Stimulated activated CD8-positive, alpha-beta memory T cell treated with anti-CD3 and anti-CD28 coated beads, Interleukin-4, amount 100 ng/mL, for 4 hours (primary cell): ENCODE measurements at places on chromosomes 3 and 15.

GRCh38 chr15:29970402-29970695, 112.4 kb upstream of the GOLGA8J start:
- DNase-seq: no peak

DNA sequence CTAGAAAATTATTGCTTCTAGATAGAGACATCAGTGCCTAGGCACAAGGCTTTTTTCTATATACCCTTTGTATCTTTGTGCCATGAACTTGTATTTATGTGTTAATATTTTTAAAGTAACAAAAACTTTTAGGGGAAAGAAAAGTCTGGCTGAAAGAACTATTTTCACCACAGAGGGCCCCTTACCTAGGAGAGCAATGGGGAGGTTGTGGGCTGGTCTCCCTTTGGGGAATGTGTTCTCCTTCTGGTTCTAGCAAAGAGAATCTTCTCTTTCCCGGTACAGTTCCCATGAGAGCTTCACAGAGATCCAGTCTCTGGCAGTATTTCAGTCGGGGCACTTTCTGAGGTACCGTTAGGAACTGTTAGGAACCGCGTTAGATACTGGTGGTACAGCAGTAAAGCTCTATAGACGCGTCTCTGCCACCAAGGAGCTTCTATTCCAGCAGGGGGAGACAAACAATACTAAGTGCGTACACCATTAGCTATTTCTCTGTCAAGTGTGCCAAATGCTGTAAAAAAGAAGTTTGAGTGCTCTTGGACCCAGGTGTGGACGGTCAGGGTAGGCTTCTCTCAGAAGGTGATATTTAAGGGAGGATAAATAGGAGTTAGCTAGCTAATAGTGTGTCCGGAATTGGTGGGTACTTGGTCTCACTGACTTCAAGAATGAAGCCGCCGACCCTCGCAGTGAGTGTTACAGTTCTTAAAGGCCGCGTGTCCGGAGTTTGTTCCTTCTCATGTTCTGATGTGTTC, 4.6 kb upstream of the EPB42 start:
- no peak for DNase-seq

DNA sequence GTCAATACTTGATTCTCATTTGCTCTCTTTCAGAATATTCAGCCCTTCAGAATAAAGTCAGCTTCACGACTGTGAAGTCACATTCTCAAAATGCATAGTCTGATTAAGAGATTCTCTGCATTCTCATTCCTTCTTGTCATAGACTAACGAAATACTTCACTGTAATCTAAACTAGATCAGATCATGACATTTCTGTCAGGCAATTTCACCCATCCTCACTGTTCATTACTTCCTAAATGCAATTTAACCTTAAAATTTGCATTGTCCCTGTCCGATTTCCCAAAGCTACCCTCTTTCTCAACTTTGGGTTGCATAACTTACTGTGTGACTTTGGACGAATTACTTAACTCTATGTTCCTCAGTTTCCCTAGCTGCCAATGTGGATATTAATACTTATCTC, 6.2 kb downstream of the RPL22L1 start:
- DNase-seq: no peak

DNA sequence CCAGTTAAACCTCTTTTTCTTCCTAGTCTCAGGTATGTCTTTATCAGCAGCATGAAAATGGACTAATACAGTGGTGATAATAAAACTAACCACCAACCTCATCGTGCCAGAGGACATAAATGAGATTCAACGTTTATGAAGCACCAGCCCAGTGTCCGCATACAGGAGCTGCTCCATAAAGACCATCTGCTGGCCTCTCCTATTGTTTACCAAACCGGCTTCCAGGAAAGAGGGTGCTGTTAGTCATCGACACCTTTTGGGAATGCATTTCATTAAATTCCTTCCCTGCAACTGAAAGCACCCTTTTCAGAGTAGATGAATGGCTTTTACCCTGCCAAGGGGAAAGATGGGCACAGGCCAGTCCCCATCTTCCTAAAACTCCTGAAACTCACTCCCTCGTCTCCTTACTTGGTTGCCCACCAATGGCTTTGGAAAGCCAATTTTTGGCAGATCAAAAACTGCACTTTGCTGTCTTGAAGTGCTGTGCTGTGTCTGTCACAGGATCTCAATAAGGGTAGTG, 122.1 kb downstream of the AQP9 start:
- DNase-seq: no peak

DNA sequence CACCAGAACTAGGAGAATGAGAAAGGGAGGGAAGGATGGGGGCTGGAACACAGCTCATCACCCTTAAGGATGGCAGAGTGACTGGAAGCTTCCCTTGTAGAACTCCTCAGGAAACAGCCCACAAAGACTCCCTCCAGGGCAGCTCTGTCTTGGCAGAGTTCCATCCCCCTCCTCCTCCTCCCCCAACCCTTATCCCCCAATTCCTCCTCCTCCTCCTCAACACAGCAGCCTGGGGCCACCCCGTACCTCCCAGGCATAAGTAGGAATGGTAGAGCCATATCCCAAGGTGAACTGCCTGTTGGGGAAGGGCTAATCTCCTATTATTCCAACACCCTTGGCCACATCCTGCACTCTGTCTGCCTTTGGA, 38.8 kb downstream of the ADCY5 start:
- no peak for DNase-seq

DNA sequence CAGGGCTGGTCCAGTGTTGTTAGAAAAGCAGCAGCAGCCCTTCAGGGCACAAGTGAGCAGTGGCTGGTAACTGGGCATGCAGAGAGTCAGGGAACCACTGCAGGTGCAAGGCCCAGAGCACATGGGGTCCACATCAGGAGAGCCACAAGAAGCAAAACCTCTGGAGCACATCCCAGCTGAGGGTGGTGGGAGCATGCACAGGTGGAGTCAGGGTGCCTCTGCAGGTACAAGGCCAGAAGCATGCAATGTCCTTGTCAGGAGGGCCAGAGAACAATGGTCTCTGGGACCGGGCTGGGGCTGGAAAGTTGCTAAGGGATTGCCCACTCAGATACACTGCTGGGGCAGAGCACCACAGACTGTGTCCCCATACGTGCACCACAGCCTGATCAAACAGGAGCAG, 226.1 kb upstream of the UBE2E2 start:
- DNase-seq: no peak

- DNase-seq: no peak
Observed at GRCh38 chr3:144381607-144382006, 410.0 kb downstream of the DIPK2A start.

DNA sequence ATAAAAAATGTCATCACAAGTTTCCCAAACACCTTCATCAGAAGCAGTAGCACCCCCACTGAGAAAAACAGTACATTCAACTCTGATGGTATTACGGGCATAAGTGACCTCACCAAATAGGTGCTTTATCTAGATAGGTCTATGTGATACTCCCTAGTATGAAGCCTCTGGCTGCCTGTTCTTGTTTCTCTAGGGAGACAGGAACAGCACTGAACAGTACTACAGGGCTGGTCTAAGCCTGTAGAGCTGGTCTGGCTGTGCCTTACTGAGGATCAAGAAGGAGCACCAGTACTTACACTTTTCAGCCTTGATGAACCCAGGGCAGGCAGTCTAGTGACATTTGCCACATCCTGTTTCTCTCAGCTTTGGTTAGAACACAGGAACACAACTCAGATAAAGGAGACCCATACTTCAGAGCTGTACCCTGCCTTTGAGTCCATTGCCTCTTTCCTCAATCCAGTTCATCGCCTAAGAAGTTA, 35.9 kb downstream of the OXNAD1 start:
- no peak for DNase-seq

DNA sequence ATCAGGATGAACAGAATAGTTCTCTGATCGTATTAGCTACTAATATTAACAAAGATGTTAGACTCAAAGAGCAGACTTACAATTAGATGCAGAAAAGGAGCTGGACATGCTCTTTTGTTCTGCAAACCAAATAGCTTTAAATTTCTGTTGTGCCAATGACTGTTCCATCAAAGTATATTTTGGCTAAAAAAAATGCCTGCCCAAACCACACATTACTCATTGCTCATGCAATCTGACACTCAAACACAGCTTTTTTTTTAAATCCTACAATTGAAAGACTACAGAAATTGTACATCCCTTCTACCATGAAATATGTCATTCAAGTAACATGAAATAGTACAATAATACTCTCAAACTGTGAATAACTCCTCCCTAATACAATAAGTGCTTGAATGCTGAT, 48.6 kb downstream of the SHOX2 start:
- DNase-seq: no peak

DNA sequence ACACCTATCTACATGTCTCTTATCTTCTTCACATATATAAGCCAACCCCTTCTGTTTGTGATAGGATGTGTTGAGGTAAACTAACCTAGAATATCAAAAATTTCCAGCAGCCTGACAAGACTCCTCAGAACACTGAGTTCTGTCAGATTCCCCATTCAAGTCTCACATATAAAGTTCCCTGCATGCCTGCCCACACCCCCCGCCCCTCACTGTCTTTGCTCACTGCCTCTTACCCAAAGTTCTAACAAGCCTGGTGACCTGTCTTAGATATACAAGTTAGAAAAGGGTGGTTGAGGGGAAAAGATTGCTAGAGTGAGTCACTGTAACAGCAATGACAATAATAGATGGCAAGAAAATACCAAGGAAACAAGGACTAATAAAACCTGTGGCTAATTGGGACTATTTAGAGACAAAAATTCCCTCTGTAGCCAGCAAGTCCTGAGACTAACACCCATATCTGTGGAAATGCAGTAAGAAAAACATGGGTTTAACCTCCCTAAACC, 40.1 kb downstream of the FBXO22 start:
- no peak for DNase-seq

DNA sequence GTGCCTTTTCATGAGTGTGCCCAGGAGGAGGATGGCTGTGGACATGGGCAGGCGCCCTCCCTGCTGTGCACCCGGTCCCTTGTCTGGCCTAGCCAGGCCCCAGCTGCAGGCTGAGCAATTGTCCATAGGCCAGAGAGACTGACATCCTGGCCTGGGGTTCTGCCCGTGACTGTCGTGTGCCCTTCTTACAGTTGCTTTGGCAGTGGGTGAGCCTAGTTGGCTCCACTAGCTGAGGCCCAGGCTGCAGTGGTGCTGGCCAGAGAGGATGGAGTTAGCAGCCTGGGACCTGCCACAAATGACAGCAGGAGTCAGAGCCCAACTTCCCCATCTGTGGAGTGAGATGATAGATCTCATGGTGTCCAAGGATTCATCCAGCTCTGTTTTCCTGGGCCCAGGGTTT, 9.0 kb upstream of the CHRNB4 start:
- DNase-seq: no peak

- no peak for DNase-seq
Observed at GRCh38 chr3:110101361-110101760, 764.0 kb upstream of the DPPA4 start.

GRCh38 chr3:149177122-149177521, 44.5 kb downstream of the CP start:
- no peak for DNase-seq

GRCh38 chr3:192122832-192123594, 604.3 kb downstream of the FGF12 start:
- DNase-seq: no peak

- DNase-seq: no peak
Observed at GRCh38 chr3:85074003-85074402, 115.2 kb downstream of the CADM2 start.

- DNase-seq: no peak
Observed at GRCh38 chr3:120524171-120524923, 71.8 kb upstream of the NDUFB4 start.

- no peak for DNase-seq
Observed at GRCh38 chr15:92059036-92059970, 205.8 kb downstream of the SLCO3A1 start.

DNA sequence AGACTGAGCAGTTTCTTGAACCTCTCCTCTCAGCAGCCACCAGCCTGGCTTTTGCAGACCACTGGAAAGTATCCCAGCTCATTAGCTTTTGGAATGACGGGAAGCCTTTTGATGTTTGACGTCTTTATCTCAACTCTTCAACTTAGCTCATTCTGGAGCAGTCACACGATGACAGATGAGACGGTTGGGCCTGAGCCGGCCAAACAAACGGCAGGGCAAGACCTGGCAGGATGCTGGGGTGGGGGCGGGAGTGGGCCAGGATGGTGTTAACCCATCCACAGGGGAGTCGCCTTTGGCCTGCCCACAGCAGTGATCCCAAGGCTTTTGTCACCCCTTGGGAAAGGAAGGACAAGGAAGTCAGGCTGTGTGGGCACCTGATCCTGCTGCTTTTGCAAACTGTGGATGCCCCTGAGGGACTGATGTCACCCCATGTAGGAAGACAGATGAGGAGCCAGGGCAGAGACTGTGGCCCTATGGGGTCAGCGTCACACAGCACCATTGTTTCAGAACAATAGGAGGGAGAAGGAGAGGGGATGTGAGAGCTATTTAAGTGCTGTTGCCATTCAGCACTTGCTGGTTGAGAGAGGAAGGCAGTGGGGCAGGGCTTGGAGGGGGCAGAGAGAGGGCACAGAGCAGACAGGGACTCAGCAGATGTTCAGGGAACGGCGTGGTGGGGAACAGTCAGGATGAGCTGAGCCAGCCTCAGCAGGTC, 121.9 kb upstream of the CTDSPL start:
- no peak for DNase-seq

DNA sequence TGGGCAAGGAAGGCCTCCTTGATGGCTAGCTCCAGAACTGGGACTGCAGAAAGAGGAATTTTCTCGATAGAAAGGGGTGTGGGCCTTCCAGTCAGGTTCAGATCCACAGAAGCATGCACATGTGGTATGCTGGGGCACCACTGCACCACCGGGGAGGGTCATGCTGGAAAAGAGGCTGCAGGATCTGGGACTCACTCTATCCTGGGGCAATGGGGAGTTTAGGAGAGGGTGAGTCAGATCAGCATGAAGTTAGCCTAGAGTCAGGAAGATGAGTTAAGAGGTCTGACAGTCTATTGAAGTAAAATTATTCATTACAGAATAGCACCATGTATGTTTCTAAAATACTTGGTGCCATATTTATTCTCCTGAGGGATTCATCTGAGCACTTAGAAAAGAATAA, 130.2 kb upstream of the TOPAZ1 start:
- no peak for DNase-seq

GRCh38 chr3:60932643-60933042, 318.6 kb downstream of the FHIT start:
- no peak for DNase-seq

GRCh38 chr3:193572426-193572908, 17.8 kb upstream of the ATP13A4 start:
- DNase-seq: no peak

DNA sequence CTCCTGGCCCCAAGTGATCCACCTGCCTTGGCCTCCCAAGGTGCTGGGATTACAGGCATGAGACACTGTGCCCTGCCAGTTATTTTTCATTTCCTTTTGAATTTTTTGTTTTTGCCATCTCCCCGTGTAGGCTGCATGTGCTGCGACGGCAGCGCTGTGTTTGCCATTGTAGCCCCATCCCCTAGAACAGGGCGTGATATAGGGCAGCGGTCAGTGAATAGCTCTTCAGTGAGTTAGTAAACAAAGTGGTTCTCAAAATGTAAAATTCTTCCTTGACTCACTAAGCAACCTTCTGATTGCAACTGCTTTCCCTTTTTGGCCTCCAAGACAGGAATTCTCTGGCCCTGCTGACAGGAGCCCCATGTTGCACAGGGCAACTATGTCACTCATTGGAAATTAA, 138.1 kb upstream of the CTDSPL start:
- no peak for DNase-seq

GRCh38 chr3:120072867-120073525, 21.3 kb downstream of the GSK3B start:
- DNase-seq: no peak

- DNase-seq: no peak
Observed at GRCh38 chr15:99502182-99502581, 63.6 kb upstream of the MEF2A start.
